ENCODE measurements at places on chromosomes 3 and 15.

DNA sequence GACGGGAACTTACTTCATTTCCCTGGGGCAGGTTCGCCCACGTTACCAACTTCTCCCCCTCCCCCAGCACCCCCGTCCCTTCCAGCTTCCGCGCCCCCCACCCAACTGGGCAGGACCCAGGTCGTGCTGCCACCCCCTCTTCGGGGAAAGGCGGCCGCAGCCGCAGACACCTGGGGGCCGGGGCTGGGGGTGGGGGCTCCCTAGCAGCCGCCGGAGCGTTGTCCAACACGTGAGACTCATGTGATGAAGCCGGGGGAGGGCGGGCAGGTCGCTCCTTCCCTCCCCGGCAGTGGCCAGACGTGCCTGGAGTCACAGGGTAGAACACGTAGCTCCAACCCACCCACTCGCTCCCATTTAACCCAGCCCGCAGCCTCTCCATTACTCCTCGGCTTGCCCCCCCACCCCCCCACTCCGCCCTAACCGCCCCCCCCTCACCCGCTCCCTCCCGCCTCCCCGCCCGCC is 240 bp upstream of the BHLHE40 start:
- H3K36me3 ChIP-seq = peaks cover 10% of the 10 kb centered on the region
- H3K27me3 ChIP-seq = no peaks in the 10 kb centered on the region
- peak overlapping the region; percentile 100 for H3K27ac ChIP-seq

DNA sequence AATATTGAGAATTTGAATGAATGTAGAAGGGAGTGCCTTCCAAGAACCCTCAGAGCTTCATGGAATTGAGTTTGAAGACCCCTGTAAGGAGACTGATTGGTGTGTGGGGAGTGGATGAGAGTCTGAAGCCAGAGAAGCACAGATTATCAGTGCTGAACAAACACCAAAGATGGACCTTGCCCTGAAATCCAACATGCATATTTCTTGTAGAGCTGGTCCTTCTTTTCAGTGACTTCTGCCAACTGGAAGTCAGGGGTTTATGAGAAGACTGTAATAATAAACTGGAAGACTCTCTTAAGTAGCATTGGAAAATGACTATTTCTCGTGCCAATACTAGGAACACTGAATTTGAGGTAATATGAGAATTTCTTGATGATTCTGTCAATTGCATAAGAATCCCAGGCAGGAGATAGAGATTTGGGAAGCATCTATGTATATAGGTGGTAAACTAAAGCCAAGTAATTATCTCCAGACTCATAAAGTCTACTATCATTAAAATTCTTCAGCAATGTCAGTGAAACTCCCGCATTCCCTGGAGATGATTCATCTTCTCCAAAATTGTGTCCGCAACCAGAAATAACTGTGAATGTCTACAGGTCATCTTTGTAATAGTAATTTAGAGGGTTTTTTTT is 213.8 kb downstream of the IL5RA start:
- no peaks in the 10 kb centered on the region for H3K27me3 ChIP-seq
- H3K4me1 ChIP-seq = no peaks in the 10 kb centered on the region
- no peak overlapping the region for H3K4me3 ChIP-seq
- no peaks in the 10 kb centered on the region for H3K36me3 ChIP-seq

GRCh38 chr15:40048926-40049475 is 10.0 kb upstream of the SRP14 start:
- H3K4me3 ChIP-seq = no peak overlapping the region
- no peak overlapping the region for H3K27ac ChIP-seq
- H3K4me1 ChIP-seq = peaks cover 58% of the 10 kb centered on the region
- DNase-seq = no peak
- no peaks in the 10 kb centered on the region for H3K36me3 ChIP-seq

- no peaks in the 10 kb centered on the region for H3K36me3 ChIP-seq
- no peak overlapping the region for H3K27ac ChIP-seq
- no peaks in the 10 kb centered on the region for H3K27me3 ChIP-seq
- H3K4me1 ChIP-seq = no peaks in the 10 kb centered on the region
- no peak overlapping the region for H3K4me3 ChIP-seq
- no peak for DNase-seq
Observed at GRCh38 chr3:106510206-106510605, 641.4 kb upstream of the CBLB start.

- no peak overlapping the region for H3K4me3 ChIP-seq
- H3K27me3 ChIP-seq = no peaks in the 10 kb centered on the region
- no peak overlapping the region for H3K27ac ChIP-seq
- no peak for DNase-seq
Observed at GRCh38 chr3:177483182-177483967, 286.1 kb upstream of the TBL1XR1 start.

GRCh38 chr3:84100861-84101260 is 857.9 kb upstream of the CADM2 start:
- H3K36me3 ChIP-seq = no peaks in the 10 kb centered on the region
- H3K27me3 ChIP-seq = no peaks in the 10 kb centered on the region
- DNase-seq = no peak
- H3K27ac ChIP-seq = no peak overlapping the region

- peaks cover 12% of the 10 kb centered on the region for H3K4me1 ChIP-seq
- H3K4me3 ChIP-seq = no peak overlapping the region
- no peak overlapping the region for H3K27ac ChIP-seq
- no peaks in the 10 kb centered on the region for H3K36me3 ChIP-seq
- no peak for DNase-seq
- H3K27me3 ChIP-seq = peaks cover 22% of the 10 kb centered on the region
Observed at GRCh38 chr3:149975919-149976318, 5.2 kb upstream of the PFN2 start.

- no peak overlapping the region for H3K4me3 ChIP-seq
- no peaks in the 10 kb centered on the region for H3K36me3 ChIP-seq
- peak overlapping the region; percentile 4 for H3K27ac ChIP-seq
- peak; percentile 45 for DNase-seq
- H3K27me3 ChIP-seq = no peaks in the 10 kb centered on the region
Observed at GRCh38 chr15:65085990-65086679, 9.6 kb downstream of the KBTBD13 start.

DNA sequence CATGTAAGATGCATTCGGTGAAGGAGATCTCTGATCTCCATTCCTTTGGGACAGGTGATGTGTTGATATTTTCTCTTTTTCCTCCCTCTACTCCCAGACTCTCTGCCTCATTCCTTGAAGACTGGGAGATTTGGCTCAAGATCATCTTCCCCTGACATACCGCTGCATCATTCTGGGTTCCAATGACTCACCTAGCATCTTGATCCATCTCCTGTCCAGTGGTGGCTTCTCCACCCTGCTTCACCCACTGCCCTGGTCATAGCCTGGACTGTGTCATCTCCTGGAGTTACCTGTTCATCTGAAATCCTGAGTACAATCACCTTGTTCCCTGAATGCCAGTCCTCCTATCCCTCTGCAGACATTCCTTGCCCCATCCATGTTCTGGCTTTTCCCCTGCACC is 57.4 kb upstream of the TRAK1 start:
- no peak for DNase-seq
- peaks cover 71% of the 10 kb centered on the region for H3K4me1 ChIP-seq
- no peak overlapping the region for H3K4me3 ChIP-seq
- H3K27me3 ChIP-seq = no peaks in the 10 kb centered on the region
- H3K27ac ChIP-seq = no peak overlapping the region

GRCh38 chr15:59180945-59181600 is 25.6 kb upstream of the LDHAL6B start:
- H3K27me3 ChIP-seq = no peaks in the 10 kb centered on the region
- H3K27ac ChIP-seq = no peak overlapping the region
- no peaks in the 10 kb centered on the region for H3K4me1 ChIP-seq
- peaks cover 76% of the 10 kb centered on the region for H3K36me3 ChIP-seq
- no peak for DNase-seq

DNA sequence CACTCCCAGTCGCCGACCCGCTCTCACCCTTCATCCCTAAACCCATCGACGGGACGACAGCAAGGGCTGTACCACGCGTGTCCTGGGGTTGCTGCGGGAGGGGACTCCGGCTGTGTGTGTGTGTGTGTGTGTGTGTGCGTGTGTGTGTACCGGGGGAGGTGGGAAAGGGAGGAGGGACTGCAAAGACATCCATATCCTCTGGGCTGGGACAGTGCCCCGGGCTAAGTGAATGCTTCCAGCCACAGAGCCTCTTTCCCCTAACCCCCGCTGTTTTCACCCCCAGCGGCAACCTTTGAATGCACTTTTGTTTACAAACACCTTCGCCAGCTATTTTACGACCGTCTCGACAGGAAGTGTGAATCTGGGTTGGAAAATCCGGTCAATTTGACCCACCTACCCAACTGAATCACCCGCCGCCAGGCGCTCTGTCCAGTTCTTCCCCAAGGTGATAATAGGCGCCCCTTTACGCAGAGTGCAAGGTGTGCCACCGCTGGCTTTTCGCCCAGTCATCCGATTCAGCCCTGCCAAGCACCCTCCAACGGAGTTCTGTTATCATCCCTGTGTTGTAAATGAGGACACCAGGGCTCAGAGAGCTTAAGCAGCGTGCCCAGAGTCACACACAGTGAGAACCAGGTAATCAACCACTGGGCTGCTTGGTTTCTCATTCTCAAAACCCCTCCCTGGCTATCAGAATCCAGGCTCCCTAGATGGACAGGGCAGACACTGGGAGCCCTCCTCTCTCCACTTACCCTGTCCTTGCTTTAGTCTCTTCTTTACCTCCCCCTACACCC is 739 bp upstream of the AMOTL2 start:
- DNase-seq = peak; percentile 80
- peaks cover 51% of the 10 kb centered on the region for H3K4me1 ChIP-seq
- no peaks in the 10 kb centered on the region for H3K27me3 ChIP-seq
- H3K36me3 ChIP-seq = peaks cover 16% of the 10 kb centered on the region

Measured in stomach (tissue), 19 donors.